Kidney tubule cell (primary cell): ENCODE measurements at places on chromosomes 1 and 21.

- DNase-seq: peak; percentile 77
These were observed at the start of gene CHRM3 for GRCh38 chr1:239386453-239387303. Gene CHRM3, plus strand, starts transcription at chr1:239386568. Its CDS starts 520,884 bp downstream, at chr1:239907452.

- DNase-seq: no peak
These were observed 5.5 kb downstream of the CTNNBIP1 start for GRCh38 chr1:9904596-9904995.

DNA sequence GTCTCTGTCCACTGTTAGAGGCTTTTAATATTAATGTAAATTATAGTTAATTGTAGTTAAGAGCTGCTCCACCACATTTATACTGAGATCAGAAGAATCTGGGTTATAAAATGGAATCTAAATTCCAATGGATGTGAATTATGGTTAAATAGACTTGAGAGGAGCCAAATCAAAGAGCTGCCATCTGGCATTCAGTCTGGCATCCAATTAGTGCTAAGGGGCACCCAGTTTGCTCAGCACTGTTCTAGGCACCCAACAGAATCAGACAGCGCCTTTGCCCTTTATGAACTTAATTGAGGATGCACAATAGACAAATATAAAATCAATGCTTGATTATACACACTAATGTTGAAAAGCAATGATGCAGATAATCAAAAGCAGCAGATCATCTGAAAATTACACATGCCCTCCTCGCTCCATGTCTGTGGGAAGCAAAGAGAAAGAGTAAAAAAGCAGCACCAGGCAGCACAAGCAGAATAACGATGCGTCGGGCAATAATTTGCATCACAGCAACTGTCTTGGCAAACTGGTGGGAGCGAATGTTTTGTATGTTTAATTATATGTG, 310.1 kb downstream of the BRINP2 start:
- no peak for DNase-seq

- no peak for DNase-seq
These were observed 22.2 kb downstream of the SLC26A9 start for GRCh38 chr1:205920861-205921569.

DNA sequence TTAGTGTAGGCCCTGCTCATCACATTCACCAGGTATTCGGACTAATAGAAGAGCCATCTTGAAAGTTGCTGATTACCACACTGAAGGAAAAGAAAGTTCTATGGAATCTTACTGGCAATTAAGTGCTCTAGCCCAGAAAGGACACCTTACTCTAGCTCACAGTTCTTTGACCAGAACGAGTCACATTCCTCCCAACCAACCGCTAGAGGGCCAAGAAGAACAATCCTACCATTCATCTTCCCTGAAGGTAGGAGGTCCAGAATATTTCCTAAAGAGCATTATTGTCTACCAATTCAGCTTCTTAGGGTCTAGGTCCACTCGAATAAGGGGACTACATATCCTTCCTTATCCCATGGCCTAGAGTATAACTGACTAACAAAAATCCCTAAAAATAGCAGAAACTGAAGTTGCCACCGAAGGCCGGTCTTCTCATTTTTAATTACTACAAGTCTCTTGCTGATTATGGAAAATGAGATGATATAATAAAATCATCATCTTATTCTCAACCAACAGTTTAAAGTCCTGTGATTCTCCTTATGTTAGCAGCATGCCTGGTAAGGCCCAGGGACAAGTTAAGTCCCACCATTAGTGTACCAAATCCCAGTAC, 2.7 kb upstream of the FMO1 start:
- DNase-seq: peak; percentile 49

- DNase-seq: peak; percentile 78
These were observed 10.9 kb upstream of the C4BPB start for GRCh38 chr1:207077470-207078377.

DNA sequence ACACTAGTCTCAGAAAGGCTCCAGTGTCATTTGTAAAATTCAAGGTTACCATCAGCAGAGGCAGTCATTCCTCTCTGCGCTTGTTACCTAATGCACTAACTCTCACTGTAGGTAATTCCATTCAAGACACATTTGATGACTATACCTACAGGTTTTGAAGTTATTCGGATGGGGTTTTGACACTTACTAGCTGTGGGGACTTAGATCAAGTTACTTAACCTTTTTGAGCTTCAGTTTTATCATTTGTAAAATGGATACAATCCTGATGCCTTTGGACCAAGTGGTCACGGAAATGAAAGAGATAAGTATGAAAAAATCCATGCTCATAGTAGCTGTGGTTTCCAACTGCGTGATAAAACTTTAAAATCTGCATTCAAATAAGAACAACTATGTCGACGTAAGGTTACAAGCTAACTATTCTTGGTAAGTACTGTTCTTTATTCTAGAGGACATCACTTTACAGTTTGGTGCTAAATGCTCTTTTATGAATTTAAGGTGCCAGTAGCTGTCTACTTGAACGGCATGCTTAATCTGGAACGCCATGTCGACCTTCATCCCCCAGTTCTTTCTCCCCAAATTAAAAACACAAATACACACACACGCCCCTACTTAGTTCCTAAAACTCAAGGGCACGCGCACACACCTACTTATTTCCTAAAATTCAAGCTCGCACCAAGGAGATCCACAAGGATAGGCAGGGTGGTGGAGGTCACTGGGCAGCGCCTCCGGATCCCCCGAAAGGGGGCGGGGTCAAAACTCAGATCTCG, 550 bp upstream of the NFYC start:
- DNase-seq: no peak

DNA sequence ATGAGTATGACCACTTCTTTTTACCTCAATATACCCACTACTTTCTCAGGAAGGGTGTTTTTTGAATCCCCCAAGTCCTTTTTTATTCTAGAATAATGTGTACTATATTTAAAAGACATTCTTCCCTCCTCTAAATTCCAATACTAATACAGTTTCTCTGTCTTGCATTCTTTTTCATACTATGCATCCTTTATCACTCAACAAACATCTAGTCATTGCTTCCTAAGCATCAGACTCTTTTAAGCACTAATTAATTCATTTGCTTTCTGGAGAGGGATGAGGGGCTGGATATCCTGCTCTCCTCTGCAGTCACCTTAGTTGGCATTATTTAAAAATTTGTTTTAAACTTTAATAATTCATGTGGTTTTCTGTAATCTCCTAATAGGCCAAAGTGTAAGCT, 838.8 kb downstream of the KCNT2 start:
- DNase-seq: no peak

GRCh38 chr1:184276416-184276815, 110.4 kb upstream of the C1orf21 start:
- no peak for DNase-seq

DNA sequence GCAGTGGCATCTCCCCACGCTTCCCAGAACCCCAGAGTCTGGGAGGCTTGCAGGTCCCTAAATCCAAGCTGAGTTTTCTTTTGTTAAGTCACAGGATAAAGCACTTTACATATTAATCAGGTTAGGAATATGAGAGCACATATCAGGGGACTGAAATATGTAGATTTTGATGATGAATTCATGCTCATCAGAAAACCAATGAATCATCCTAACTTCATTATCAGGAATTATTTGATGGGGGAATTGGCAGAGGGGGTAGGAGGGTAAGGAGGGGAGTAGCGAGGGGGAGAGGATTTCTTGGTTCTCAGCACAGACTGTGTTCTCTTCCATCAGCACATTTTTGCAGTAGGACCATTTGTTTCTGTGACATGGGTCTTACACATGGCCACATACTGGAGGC, 32.1 kb downstream of the HMGB4 start:
- DNase-seq: no peak

GRCh38 chr1:233479110-233479890, 134.6 kb upstream of the KCNK1 start:
- DNase-seq: no peak

DNA sequence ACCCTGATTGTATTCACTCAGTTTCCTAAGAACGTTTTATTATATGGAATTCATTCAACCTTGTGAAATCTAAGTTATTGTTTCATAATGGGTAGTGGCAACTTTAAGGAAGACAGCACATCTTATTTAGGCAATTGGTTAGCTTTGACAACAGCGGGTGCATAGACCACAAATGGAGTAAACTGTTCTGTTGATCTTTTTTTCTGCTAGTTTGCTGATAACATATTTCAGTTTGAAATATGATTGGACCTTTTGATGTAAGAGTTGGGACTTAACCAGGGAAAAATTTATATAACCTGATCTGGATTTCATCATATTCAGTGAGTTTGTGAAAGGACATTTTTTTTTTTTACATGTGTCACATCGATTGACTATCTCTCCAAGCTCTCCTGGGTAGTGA, 151.7 kb downstream of the HLX start:
- DNase-seq: no peak

GRCh38 chr1:44717156-44717555, 13.8 kb downstream of the RNU5D-1 start:
- DNase-seq: peak; percentile 58

DNA sequence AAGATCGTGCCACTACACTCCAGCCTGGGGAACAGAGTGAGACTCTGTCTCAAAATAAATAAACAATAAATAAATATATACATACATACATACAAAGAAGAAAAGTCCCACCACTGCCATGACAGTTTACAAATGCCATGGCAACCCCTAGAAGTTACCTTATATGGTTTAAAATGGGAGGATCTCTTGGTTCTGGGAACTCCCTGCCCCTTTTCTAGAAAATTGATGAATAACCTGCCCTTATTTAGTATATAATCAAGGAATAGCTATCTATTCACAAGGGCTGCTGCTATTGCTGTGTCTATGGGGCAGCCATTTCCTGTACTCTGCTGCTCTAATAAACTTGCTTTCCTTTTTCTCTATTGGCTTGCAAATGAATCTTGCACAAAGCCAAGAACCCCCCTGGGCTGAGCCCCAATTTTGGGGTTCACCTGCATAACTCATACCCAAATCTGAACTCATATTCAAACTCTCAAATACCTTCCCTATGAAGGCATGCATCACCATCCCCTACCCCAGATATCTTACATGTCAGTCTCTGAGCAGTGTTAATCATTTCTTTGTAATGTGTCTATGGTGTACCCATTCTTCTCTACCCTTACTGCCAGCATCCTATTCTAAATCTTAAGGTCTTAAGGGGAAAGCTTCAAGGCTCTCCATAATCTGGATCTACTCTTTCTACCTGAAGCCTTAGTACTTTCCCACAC, 9.0 kb downstream of the GON4L start:
- no peak for DNase-seq

DNA sequence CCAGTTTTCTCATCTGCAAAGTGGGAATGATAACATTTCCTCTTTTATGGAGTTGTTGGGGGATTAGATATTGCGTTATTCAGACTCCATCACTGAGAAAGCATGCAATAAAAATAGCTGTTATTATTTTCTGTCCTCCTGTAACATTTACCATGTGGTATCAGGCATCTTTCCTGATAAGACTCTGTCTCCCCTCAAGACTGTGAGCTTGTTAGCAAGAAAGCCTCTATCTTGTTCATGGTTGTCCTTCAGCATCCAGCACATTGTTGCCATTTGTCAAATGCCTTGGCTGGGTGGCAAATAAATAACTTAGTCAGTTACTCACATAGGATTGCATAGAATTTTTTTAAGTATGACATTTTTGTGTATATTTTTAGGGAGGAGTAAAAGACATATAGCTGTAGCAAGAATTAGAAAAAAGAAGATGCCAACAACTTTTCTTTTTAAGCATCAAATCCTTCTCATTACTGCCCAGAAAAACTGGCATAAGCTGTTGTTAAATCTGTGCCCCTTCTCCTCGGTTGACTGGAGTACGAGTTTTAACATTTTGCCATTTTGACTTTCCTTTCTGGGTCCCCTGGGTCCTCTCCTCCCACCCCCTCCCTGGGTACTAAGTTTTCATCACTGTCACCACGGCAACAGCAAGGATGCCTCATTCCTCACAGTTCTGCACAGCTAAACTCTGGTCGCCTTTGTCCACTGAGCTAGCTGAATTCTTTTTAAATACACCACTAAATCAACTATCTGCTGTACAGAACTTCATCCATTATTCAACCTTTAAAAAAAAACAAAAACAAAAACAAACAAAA, 1.0 kb upstream of the JAM2 start:
- no peak for DNase-seq

DNA sequence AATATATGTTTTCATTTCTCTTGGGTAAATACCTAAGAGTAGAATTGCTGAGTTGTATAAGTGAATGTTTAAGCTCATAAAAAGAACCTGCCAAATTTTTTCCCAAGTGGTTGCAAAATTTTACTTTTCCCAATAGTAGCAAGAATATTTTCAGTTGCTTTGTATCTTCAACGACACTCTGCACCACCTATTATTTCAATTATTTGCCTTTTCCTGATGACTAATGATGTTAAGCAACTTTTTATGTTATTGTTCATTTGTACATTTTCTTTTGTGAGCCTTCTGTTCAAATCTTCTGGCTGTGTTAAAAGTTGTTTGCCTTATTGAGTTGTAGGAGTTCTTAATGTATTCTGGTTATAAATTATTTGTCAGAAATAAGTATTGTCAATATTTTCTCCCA, 299.1 kb upstream of the NRIP1 start:
- DNase-seq: no peak

- no peak for DNase-seq
These were observed 10.7 kb downstream of the H6PD start for GRCh38 chr1:9245230-9245619.

GRCh38 chr1:81912383-81912782, 111.6 kb downstream of the ADGRL2 start:
- DNase-seq: no peak

DNA sequence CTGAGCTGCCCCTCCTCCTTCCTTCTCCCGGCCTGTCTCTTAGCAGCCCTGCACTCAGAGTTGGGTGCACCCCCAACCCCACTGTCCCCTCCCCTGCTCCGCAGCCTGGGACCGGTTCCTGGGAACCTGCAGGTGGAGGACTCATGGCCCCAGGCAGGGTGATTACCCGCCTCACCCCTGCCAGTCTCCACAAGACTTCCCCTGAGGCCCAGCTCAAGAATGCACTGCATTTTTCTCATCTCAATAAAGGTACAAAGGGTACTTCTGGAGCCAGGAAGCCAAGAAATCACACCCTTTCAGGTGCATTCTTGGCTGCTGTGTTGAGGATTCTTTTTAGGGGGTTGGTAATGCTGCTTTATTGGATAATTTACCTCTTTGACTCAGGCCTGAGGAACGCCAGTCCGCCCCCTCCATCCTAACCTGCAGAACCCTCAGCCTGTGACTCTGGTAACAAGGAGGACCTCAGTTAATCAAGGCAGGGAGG, 126.3 kb upstream of the TMPRSS2 start:
- peak; percentile 92 for DNase-seq

GRCh38 chr1:109718495-109718894, 6.4 kb downstream of the GSTM5 start:
- DNase-seq: peak; percentile 73

DNA sequence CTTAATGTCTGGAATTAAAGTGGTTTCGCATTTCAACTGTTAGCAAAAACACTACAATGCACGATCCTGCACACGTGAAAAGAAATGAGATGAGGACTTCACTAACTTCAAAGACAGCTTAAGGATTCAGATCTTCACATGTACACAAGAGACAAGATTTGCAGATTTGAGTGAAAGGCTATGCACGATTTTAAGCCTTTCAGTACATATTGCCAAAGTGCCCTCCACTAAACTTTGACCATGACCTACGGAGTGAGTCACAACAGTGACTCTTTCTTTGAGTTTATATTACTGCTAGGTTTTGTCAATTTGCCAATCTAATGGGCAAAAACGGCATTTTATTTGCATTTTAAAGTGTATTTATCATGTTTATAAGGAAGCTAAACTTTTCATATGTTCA, 41.2 kb upstream of the CR1L start:
- DNase-seq: no peak
